ENCODE measurements at places on chromosomes 5 and 9.

- no peak for DNase-seq
Observed at GRCh38 chr9:92100237-92100911, 14.8 kb downstream of the SPTLC1 start.

DNA sequence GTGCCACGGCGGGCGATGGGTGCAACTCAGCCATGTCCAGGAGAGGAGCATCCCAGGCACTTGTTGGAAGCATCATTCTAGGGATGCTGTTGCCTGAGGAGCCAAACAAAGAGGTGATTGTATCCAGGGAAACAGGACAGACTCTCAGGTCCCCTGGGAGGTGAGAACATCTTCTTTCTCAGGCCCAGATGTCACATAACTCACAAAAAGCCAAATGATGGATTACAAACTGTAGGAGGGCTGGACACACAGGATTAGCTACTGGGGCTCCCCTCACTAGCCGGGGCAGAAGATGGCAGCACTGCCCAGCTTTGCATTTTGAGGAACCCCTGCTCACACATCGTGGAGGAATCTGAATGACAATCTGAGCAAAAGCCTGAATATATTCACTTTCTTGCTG, 64.7 kb upstream of the NFIL3 start:
- DNase-seq = no peak

DNA sequence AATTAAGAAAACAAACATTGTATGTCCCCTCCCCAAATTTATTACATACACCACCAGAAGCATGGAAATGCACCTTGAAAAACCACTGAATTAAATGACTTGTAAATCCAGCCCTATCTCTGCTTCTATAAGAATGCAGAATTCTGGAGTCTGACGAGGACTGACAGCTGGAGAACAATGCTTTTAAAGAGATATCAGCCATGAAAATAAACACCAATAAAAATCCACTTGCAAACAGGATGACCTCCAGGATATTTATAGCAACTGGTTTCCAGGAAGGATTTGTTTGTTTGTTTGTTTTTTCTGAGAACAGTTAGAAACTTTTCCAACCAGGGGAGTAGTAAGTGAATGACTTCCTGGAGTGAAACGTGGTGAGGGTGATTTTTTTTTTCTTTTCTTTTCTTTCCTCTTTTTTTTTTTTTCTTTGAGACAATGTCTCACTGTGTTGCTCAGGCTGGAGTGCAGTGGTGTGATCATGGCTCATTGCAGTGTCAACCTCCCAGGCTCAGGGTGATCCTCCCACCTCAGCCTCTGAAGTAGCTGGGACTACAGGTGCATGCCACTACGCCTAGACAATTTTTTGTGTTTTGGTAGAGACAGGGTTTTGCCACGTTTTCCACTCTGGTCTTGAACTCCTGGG, 38.7 kb upstream of the SLC36A1 start:
- DNase-seq = no peak

DNA sequence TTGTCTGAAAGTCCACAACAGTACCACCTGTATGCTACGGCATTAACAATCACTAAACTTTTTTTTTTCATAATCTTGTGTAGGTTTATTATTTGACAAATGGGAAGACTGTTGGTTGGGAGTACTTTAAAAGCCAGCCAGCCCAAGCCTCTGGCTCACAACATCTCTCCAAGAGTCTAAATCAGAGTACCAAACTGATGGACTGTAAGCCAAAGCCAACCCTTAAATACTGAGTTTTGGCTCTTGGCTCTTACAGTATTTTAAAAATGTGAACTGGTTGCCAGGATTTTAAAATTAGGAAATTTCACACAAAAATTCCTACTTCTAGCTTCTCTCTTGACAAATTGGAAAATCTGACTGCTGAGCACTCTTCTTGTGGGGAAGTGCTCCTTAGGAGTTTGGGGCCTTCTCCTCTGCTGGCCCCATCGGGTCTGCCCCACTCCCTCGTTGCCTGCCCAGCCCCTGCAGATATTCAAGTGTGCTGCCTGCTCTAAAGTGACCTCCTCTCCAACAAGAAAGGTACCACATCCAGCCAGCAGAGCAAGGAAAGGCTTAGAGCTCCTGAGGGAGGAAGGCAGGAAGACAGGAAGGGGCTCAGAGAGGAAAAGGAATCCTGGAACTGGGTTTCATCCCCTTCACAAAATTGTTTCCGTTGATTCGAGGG, 21.8 kb upstream of the TMOD1 start:
- no peak for DNase-seq

Measured in neuronal stem cell (in vitro differentiated cells).